HEK293T (cell line): ENCODE measurements at places on chromosomes 3 and 15.

- DNase-seq = no peak
Observed at GRCh38 chr15:74317820-74318375, 49.5 kb downstream of the CYP11A1 start.

DNA sequence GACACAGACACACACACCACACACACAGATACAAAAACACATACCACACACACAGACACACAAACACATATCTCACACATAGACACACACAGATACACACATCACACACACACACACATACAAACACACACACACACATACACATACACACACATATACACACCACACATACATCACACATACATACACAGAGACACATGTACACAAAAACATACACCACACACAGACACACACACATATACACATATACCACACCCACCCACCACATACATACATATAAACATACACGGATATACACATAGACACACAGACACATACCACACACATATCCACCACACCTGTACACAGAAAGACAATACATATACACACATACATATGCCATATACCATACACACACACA is 66.7 kb downstream of the RASGRF1 start:
- no peak for DNase-seq

- no peak for DNase-seq
Observed at GRCh38 chr3:22228705-22229104, 477.7 kb upstream of the ZNF385D start.

DNA sequence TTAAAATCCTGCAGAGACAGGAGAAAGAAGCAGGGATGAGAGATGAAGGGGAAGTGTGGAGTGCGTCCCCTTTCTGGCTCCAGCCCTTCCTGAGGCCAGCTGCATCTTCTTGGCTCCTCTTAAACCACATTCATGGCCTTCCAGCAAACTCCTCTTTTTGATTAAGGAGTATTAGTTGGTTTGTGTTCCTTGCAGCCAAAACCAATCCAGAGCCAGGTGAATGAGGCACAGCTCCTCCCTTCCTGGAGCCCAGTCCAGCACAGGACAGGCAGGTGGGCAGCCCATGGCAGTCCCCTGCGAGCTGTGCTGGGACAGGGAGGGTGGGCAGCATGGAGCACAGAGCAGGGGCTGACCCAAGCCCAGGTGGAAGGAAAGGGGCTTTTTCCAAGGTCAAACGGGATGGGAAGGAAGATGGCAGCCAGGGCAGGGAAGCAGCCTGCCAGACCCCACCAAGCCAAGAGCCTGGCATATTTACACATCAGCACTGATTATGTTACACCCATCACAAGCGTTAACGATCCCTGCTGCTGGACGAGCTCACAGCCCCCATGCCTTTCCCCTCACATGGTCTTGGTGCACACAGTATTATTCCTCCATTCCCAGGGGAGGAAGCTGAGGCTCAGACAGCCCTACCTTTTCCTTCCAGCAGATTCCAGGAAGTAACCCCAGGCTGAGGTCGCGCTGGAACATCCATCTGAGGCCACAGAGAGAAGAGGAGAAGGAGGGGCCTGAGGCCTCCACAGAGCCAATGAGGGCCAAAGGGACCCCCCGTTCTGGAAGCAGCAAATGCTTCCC is 175.6 kb downstream of the SMAD6 start:
- peak; percentile 3 for DNase-seq

- DNase-seq = no peak
Observed at GRCh38 chr3:170207717-170208116, 14.5 kb upstream of the PRKCI start.

- peak; percentile 30 for DNase-seq
Observed at GRCh38 chr15:82643992-82644391, 3.2 kb downstream of the CPEB1 start.

DNA sequence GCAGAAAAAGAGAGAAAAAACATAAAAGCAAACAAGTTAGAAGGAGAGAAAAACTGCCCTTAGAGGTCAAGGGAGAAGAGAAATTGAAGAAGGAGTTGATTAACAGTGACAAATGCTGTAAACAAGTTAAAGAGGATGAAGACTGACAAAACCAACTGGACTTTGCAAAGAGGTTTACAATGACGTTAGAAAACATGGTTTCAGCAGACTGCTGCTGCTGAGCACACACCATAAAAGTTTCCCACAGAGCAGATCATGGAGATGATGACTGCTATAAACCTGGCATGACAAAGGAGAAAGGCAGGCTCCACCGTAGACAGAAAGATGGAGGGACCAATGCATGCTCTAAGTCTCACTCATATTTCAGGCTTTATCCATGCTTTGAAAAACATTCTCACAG is 78.7 kb downstream of the POLQ start:
- no peak for DNase-seq

DNA sequence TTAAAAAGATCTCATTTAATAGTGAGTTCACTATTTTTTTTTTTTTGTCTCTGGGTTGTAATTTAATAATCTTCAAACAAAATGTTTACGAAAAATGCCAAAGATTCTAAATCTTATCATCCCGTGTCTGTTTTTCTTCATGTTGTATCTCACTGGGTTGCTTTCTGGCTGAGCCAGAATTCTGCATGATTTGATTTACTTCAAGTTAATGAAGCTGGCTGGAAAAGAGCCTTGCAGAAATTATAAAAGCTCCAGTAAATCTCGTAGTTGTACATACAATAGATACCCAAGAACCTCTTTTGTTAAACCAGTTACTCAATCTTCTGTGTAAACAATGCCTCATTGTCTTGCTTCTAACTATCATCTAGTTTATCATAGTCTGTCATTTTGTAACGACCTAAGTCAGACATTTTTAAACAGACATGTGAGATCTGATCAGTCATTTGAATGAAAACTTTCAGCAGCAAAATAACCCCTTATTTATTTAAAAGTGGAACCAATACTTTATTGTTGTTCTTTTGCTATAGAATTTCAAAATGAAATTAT is 249.0 kb downstream of the MCTP2 start:
- no peak for DNase-seq

DNA sequence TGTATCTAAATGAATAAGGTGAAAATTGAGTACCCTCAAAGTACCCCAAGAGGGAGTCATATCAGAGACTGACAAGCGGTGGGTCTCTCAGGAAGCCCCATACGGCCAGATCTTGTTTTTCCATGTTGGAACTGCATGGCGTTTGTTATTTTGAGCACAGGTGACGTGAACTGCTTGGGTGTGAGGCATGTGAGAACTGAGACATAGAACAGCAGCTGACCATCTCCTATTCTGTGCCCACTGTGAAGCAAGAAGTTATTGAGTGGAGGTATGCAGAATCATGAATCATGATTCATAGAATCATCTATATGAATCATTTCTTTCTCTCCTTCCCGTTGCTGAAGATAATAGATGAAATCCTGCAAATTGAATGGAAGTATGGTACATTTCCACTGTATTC is 4.6 kb downstream of the VPS8 start:
- no peak for DNase-seq
